ENCODE measurements at places on chromosomes 11 and 22.

DNA sequence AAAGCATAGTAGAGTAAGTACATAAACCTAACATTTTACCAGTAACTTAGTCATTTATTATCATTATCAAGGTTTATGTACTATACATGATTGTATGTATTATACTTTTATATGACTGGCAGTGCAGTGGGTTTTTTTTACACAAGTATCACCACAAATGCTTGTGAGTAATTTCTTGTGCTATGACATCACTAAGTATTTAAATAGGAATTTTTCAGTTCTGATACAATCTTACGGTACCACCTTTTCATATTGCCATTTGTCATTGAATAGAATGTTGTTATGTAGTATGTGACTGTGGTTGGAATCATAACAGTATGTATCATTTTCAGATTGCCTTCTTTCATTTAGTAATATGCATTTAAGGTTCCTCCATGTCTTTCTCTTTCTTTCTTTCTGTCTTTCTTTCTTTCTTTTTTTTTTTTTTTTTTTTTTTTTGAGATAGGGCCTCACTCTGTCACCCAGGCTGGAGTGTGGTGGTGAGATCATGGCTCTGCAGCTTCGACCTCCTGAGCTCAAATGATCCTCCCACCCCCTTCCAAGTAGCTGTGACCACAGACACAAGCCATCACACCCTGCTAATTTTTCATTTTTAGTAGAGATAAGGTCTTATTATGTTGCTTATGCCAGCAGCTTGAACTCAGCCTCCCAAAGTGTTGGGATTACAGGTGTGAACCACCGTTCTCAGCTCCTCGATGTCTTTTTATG, 18.6 kb downstream of the ATM start:
- DNase-seq, result no peak

GRCh38 chr11:64244966-64245365, 1.8 kb downstream of the PPP1R14B start:
- no peak for DNase-seq

DNA sequence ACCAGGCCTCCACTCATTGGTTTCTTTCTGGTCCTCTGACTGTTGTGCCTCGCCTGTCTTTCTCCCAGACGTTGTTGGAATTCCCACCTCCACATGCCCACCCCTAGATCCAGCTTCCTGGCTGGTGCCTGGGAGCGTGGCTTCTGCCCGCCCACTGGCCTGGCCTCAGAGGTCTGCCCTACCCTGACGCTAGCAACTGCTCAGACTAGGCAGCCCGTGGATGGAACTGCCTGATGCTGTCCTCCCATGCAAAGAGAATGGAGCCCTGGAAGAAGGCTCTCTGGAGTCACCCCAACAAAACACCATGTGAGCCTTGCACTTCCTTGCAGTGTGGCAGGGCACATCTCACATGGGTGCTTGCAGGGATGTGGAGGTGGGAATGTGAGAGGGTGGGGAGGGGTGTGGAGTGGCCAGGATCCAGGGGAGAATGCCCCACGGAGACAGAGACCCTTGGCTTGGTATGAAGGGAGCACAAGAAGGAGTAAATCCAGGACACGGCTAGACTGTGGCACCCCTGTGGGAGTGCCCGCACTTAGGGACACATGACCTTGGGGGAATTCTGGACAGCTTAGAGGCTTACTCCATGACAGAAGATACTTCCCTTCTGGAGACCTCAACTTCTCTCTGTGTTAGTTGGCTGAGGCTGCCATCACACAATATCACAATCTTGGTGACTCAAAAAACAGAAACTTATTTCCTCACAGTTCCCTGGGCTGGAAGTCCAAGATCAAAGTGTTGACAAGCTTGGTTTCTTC, 22.5 kb upstream of the ADA2 start:
- DNase-seq, result no peak

DNA sequence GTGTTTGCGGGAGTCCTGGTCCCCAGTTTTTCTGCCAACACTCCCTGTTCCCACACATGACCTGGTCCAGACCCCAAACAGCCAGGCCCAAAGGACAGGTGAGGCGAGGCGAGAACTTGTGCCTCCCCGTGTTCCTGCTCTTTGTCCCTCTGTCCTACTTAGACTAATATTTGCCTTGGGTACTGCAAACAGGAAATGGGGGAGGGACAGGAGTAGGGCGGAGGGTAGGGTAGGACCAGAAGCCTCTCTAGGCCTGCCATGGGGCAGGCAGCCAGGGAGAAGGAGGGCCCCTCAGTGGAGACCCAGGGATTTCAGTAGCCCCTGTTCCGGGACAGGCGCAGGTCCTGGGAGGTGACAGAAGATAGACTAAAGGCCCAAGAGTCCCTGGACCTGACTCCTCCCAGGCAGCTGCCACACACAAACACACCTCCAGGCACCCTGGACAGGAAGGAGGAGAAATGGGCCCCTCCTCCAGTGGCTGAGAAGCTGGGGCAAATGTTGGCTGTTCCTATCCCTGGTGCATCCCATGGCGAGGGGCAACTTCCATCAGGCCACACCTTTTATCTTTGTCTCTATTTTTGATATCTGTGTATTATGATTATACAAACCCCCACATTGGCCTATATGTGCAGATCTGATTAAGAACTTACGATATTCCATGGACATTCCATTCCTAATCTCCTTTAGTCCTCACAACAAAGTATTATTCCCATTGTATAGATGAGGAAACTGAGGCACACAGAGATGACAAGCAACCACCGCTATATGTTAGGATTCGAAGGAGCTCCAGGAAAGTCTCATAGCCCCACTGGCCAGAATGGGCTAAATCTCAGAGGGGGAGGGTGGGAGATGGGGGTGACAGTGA, 626 bp upstream of the F2 start:
- DNase-seq, result no peak

DNA sequence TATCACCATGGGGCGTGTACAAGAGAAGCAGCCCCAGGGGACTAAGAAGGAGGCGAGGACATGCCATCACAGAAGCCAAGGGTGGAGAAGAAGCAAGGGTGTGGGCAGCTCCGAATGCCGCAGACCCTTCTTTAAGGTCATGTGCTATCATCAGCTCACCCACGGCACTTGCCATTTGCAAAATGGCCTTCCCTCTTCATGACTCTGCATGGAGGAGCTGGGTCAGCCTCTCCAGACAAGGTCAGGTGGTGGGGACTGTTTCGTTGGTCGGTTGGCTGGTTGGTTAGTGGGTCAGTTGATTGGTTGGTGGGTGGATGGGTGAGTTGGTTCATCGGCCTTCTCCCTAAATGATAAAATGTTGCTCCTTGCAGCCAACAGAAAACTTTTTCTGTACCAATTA, 622.5 kb downstream of the TBC1D22A start:
- no peak for DNase-seq

GRCh38 chr11:68439355-68440065, 21.0 kb upstream of the PPP6R3 start:
- DNase-seq, result no peak

DNA sequence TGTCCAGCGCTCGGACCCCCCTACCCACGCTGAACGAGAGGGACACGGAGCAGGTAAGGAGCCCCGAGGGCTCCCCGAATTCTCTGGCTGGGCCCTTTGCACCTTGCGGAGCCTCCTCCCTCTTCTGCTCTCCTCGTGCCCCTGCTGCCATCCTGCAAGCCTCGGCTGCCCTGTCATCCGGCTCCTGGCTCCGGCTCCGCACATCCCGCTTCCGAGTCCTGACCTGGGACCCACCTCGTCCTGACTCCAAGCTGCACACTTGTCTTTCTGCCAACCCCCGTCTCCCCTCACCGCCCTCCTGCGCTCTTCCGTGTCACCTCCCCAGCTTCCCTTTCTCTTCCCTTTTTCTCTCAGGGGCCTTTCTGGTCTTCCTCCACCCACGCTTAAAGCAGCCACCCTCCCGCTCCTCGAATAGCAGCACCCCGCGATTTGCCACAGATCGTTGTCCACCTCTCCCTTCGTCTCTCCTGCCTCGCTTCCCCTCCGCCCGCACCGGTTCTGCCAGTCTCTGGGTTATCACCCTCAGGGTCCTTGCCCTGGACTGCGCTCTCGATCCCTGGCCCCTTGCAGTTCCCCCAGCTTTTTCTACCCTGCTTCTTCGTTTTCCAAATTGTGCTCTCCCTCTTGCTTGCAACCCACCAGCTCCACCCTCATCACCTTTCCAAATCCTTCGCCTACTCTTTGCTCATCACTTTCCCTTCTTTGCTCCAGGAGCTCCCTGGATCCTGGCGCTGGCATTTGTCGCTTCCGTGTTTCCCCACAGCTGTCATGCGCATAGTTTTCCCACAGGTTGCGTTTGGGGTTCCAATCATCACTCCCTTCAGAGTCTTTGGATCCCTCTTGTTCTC, 822 bp downstream of the MARK2 start:
- no peak for DNase-seq

GRCh38 chr11:104905271-104905670, 7.0 kb upstream of the CASP12 start:
- no peak for DNase-seq

DNA sequence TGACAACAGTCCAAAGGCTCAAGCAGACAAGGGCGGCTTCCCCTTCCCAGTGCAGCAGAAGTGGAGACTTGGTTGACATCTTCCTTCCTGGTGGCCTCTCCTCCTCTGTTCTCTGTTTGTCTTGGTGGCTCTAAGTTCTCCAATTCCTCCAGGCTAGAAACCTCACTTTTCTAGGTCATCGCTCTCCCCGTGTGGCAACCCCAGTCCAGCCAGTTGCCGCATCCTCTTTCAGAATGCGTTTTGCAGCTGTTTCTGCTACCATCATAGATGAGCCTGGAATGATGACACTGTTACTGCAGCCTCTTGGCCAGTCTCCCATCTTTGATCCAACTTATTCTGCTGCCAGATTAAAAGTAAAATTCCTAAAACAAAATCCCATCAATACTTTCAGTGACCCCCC, 201.5 kb downstream of the TRIM29 start:
- no peak for DNase-seq
